ENCODE measurements at places on chromosomes 2 and 18.

GRCh38 chr2:135947483-135947882 lies 37.9 kb downstream of the DARS1 start:
- no peak for DNase-seq

DNA sequence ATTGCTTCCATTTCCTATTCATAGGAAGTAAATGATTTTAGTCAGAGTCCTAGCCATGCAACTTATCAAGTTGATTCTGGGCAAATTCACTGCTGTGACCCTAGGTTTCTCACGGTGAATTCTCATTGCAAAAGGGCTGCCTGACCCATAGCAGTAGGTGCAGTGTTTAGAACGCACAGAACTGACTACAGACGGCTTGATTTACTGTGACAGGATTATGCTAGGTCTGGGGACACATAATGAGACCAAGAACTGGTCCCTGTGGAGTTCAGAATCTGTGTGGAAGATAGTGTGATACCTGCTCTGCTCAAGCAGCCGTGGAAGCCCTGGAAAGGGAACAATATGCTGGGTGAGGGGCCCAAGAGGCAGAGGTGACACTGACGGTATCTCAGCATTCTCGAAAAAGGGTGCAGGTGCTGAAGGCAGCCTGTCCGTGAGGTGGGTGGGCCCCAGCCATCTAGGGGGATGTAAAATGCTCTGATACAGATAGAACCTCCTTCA lies 46.4 kb downstream of the ABCG8 start:
- no peak for DNase-seq

GRCh38 chr2:16478434-16479210 lies 187.0 kb downstream of the CYRIA start:
- no peak for DNase-seq

- DNase-seq, result no peak
These were observed 127.1 kb downstream of the SH3RF3 start for GRCh38 chr2:109256111-109256510.

DNA sequence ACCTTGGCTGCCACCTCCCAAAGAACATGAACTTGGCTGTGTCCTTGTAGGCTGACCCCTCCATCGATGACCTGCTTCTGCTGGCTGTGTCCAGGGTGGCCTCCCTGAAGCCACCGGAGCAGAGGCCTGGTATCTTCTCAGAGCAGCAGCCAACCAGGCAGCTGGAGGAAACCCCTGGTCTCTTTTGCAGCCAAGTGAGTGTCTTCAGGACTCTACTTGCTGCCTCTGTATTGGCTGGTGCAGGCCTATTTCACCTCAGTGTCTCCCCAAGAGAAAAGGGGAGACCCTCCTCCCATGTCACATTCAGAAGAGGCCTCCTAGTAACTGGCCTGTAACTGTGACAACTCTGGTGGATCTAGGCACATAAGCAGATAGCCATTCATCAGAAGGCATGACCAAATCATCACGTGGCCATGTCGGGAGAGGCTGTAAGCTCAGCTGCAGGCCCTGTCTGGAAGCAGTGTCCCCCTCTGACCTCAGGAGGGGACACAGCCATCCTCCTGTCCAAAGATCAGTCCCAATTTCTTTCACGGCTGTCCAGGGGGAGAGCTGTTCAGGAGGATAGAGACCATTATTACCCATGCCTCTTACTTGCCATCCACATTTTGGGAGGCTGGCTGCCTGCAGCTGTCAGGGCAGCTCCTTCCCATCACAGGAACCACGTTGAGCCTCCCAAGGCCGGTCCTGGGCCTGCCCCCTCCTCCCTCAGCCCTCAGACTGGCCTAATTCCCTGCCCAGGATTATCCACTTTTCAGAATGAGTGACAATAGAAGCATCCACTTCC lies 20.9 kb upstream of the ROCK2 start:
- DNase-seq, result no peak

DNA sequence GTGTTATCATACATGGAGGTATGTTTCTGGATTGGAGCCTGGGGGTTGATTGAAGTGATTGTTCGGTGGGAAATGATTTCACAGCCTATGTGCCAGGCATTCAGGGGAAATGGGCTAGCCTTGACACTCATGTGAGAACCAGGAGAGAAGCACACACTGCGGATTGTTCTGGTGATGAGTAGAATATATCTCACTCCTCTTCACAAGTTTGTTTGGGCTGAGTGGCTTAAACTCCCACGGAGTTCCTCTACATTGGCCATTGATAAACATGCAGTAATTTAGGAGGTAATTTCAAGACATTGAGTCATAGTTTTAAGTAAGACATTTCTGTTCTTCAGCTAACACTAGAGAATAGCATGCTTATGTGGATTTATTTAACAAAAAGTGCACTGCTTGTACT lies 498.9 kb upstream of the NETO1 start:
- no peak for DNase-seq

GRCh38 chr2:181988154-181988924 lies 2.7 kb downstream of the PPP1R1C start:
- no peak for DNase-seq

- no peak for DNase-seq
These were observed 52.3 kb upstream of the SEC11C start for GRCh38 chr18:59087391-59087790.

DNA sequence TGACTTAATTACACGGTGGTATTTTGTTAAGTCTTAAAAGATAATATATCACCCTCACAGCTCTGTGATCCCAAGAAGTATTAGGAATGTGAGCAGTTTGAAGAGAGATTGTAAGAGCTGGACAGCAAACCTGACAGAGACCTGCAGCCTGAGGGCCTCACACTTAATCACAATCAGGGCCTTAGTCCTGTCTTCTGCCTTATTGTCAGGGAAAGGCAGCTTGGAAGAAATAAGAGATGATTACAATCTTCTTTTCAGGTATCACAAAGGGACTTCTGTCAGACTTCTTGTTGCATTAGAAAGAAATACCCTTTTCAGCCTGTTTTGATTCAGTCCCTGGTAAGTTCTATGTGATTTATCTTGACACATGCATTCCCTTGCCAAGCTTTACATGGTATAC lies 1433.8 kb upstream of the SLC39A10 start:
- no peak for DNase-seq

DNA sequence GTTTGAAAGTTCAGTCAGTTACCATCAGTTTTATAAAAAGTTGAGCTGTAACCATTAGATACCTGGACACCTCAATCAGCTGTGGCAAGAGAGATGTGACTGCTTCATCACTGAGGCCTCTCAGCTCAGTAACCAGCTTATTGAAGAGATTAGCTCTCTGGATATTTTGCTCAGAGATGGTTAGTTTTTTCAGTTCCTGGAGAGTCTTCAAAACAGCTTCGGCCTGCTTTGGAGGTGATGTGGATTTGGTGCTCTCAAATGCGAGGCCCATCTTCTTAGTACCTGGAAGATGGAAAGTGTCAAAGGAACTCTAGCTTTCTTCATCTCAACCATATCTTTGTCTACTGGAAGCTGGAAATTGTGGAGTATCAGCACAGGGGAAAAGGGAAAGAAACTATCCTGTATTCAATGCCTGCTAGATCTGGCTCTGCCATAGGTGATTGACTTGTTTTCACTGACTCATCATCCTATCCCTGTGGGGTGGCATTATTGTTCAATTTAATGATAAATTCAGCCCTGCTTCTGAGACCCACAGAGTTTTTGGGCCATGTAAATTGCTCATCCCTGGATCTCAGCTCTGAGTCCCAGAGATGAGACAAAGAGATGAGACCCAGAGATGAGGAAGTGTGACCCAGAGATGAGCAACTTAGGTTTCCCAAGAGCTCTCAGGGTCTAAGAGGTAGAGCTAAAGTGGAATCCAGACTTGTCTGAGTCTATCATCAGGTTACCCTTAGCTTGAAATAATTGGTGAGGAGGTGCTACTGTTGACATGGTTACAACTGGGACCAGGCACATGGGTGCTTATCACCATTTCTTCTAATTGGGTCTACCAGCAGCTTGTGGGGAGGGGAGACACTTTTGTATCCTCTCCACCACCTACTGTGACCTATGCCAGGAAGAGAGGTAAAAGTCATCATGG lies 10.4 kb downstream of the APOB start:
- no peak for DNase-seq

DNA sequence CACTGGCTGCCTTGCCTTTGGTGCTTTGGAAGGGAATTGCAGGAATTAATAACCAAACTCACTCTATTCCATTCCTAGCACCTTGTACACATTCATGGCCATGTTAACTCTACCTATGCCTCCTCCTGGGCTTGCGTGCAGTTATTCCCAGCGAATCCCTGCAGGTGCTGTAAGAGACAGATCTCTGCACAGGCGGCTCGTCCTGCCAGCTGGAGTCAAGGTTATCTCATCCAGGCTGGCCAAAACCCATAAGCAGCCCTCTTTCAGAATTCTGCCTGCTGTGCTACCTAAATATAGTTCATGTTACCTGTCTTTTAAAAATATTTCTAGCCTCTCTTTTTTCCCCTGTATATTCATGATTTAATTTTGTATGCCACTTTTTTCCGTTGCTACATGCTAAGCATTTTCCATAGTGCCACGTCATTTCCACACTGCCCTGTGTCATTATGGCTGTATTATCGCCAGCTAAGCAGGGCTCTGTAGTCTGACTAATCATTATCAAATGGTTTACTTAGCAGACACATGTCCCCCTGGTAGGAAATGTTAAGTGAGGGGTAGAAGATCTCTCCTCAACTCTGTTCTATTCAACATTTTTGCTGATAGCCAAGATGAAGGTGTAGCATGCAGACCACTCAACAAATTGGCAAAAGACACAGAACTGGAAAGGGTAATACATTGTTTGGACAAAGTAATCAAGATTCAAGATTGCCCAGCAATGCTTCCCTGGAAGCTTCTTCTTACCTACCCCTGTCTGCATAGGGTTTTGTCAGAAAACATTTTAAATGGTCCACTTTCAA lies 79.7 kb upstream of the TAF1B start:
- DNase-seq, result no peak

- DNase-seq, result no peak
These were observed 43.7 kb downstream of the COA5 start for GRCh38 chr2:98564541-98565132.

DNA sequence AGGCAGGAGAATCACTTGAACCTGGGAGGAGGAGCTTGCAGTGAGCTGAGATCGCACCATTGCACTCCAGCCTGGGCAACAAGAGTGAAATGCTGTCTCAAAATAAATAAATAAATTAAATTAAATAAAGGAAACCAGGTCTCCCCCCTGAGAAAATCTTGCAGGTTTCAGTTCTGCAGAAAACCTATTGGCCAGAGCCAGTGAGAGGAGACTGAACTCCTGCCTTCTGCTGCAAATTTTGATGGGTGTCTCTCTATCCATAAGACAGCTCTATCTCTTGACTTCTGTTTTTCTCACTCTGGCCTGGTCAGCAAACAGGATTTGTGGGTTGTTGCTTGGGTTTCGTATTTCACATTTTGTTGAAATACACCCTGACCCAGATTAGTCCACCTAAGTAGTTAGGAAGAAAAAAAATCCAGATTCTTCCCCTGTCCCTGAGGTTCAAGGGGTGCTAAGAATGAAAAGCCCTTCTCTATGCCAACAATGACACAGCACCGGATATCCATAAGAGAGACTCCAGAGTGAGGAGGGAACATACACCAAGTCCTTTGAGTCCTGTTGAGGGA lies 86.7 kb upstream of the MAP4K4 start:
- no peak for DNase-seq

DNA sequence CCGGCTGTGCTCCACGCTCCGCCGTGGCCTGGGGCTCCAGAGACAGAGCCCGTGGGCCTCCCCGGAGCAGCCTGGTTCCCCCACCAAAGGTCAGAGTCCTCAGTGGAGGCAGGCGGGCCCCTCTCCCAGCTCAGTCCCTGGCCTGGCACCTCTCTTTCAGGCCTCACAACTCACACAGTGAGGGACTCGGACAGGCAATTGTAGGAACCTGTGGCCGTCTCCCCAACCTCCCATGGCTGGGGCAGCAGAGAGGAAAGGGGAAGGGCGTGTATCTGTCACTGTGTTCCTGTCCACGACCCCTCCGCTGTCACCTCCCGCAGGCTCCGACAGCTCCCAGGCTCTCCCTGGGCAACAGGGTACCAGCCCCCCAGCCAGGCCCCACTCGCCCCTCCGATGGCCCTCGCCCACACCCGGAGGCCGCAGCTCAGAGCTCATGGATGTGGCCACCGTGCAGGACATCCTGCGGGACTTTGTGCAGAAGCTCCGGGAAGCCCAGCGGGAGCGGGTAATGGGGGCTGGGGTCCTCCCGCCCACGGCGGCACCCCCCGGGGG lies 32.4 kb upstream of the SNED1 start:
- DNase-seq, result no peak

DNA sequence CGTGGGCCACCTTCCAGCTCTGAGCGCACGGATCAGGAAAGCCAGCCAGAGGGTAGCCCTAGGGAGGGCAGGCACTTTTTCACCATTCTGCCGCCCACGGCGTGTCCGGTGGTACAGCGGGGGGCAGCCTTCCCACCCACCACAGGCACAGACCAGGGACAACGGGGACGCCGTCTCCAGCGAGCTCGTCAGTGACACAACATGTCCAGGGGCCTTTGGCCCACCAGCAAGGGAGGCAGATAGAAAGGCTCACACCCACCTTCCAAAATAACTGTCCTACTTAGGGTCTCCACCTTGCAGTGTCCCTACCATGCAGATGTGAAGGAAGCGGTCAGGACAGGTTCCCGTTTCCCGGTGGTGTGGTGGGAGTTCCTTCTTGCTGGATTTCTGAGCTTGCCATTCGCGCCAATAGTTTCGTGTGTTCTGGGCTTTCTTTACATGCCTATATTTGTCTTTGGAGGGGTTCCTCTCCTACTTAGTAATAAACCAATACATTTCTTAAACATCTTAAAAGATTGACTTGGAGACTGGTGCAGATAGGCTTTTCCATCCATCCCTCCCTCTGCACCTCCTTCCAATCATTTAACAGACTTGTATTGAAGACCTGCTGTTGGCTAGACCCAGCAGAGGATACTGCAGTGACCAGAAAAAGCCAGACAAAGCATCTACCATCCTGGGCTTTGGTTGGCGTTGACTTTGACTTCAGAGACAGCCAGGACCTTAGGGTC lies 872 bp downstream of the ASB1 start:
- no peak for DNase-seq

DNA sequence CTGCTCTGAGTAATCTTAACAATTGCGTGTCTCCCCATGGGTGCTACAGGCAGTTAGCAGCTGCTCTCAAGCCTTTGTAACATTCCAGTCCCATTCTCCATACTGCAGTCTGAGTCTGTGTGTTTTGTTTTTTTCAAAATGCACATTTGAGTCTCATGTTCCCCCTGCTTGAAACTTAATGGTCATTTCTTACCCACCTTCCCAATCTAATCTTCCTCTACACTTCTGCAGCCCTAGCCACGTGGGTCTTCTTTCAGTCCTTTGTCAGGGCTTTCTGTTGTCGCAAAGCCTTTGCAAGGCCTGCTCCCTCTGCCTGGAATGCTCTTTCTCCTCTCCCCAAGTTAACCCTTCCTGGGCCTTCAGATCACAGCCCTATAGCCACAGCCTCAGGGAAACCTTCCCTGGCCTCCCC lies 24.5 kb downstream of the ELAC1 start:
- no peak for DNase-seq

- no peak for DNase-seq
These were observed 188.8 kb downstream of the ACKR3 start for GRCh38 chr2:236758406-236758805.

DNA sequence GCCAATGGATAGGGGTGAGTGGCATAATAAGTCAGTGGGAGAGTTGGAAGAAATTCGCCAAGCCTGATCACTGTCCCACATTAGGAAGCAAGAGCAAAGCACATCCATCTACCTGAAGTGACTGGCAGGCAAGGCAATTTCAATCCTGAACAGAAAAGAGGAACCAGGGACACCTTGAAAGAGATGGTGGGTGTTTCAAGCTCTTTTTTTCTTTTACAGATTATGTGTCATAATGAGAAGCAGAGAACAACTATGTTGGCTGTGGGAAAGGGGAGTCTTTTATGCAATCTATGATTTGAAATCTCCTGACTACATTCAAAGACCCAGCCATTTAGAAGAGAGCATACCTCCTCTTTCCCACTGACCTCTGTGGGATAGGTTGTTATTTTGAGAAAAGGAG lies 63.5 kb downstream of the TGIF1 start:
- DNase-seq, result no peak

Measured in GM19239 (cell line).